WTC11 (cell line): ENCODE measurements at places on chromosomes 11 and 22.

DNA sequence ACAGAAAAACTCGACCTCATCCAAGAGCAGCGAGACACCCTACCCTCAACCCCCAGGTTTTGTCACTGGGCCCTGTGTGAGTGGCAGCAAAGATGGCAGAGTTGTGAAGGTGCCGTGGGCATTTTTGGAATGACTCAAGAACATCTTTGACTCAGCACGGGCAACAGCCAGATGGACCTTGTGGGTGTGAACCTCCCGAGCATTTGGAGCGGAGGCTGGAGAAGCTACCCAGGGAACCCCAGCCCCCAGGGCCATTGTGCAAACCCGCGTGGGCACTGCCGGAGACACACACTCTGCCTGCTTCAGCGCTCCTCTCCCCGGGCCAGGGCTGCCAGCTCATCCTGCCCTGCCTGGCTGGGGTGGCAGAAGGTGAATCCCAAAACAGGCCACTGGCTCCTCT is 66.1 kb downstream of the PANX1 start:
- no peak for DNase-seq

DNA sequence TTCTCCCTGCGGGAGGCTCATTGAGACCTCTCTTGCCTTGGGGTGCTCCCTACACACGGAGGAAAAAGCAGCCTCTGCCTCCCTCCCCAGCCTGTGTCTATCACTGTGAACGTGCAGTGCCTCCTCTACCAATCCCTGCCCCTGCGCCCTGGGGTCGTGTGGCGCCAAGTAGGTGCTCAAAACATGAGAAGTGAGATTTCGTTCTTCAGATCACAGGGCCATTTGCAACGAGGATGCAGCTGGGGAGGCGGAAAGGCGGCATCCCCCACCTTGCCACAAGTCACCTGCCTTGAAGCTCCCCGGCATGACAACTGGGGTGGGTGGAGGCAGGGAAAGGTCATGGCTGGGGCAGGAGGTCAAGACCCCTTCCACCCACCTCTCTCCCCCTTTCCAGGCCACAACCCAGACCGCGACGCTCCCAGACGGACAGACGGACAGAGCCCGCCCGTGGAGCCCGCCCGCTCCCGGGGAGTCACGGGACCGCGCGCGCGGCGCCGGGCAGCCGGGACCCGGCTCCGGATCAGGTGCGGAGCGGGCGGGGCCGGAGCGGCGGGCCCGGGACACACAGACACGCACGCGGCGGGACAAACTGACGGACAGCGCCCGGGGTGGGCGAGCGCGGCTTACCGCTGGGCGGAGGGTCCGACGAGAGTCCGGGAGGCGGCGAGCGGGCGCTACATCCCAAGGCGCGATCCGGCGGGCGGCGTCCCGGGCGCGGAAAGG is 485 bp downstream of the KCNJ4 start:
- no peak for DNase-seq

DNA sequence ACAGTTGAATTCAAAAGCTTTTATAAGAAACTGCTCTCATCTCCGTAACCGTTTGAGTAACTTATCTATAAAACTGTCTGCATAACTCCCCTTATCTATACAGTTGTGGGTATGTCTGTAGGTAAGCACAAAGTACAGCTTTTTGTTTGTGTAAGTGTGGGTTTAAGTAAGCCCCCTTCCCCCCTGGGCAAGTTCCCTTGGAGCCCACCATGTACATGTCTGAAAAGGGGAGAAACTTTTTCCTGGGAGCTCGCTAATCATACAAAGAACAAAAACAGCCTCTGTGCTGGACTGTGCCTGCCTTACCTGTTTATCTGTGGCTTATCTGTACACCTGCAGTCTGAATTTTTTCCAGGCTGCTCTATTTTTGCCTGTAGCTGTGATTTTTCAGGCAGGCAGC is 36.3 kb upstream of the TMEM45B start:
- no peak for DNase-seq

DNA sequence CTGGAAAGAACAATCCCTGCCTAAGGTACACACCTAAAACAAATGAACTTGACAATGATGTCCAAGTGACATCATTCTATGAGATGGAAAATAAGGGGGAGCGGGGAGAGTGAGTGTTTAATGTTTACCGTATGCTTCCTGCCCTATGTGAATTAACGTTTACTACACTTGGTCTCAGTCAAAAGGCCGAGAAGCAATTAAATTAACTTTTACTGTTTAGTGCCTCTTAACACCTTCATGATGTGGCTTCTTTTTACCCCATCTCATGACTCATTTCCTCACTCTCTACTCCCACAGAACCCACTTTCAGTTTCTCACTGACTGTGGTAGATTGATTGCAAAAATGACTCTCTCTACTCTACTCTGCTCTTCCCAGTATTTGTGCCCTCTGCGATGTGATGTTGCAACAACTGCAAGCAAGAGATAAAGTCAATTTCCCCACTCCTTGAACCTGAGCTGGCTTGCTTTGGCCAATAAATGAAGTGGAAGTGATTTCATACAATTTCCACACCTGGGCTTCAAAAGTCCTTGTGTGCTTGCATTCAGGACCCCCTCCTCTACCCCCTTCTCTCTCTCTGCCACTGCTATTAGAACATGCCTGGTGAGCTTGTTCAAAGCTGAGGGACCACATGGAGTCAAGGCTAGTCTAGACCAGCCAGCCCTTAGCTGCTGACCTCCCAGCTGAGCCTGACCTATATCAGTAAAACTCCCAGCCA is 11.6 kb upstream of the ALKBH3 start:
- DNase-seq, result no peak

GRCh38 chr11:74487875-74488274 is 5.6 kb downstream of the LIPT2 start:
- DNase-seq, result peak; percentile 26

- DNase-seq, result peak; percentile 22
Measured at GRCh38 chr11:115581871-115582639, 77.8 kb upstream of the CADM1 start.

DNA sequence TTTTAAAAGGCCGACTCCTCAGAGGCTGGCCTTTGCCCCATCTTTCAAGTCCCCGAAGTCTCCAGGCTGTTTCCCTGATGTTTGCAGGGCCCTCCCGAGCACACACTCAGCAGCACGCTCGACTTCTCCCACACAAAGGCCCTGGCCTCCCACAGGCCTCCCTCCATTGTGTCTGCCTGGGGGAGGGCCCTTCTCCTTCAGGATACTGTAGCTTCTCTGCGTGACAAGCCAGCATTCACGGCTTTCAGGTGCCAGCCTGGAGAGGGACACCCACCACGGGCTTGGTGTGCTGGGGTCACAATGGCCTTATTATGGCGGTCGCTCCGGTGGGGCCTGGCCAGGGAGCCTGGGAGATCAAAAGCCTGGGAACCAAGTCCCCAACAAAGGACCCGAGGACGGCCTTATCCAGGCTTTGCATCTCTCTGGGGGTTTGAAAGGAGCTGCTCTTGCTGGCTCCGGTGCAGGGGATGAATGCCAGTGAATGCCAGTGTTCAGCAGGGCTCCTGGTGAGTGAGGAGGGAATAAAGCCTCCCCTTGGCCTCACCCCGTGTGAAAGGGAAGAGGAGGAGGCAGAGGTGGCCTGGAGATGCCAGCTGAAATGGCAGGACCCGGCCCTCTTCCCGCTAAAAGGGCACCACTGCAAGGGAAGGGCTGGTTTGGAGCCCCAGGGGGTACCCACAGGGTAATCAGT is 55.0 kb downstream of the TRAF6 start:
- DNase-seq, result peak; percentile 21

- DNase-seq, result no peak
Measured at GRCh38 chr11:17343907-17344306, 7.7 kb upstream of the NCR3LG1 start.

- no peak for DNase-seq
Measured at GRCh38 chr22:36052505-36052941, 23.9 kb upstream of the RBFOX2 start.

DNA sequence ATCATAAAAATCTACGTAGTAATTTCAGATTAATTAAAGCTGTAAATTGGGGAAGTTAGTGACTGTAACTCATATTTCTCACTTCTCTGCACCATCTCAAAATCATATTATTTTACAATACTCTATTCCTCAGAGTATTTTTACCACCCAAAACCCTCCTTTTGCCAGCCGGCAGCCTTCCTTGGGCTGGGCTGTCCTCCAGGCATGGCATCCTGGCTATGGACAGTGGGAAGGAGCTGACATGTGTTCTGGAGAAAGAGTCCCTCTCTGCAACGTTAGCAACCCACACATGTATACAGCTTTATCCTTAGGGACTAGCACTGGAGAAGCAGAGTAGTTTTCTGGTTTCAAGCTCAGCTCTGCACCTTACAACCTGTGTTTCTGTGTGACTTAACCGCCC is 86.8 kb downstream of the DSCAML1 start:
- DNase-seq, result no peak

DNA sequence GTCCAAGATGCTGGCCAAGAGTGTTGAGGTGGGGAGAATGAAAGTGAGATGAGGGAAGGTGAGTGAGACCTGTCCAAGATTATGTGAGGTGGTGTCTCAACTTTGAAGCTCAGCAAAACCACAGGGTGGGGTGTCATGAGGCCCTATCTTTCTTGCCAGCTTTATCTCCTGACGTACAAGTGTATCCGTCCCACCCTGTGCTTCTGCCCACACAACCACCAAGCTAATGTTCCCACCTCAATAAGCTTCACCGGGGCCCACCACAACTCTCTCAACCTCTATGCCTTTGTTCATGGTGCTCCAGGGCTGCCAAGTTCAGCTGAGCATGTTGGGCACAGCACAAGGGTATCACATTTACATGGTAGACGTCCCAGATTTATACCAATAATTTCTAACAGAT is 7.1 kb upstream of the TPST2 start:
- DNase-seq, result no peak

- no peak for DNase-seq
Measured at GRCh38 chr22:43479301-43479950, 67.6 kb downstream of the MPPED1 start.

DNA sequence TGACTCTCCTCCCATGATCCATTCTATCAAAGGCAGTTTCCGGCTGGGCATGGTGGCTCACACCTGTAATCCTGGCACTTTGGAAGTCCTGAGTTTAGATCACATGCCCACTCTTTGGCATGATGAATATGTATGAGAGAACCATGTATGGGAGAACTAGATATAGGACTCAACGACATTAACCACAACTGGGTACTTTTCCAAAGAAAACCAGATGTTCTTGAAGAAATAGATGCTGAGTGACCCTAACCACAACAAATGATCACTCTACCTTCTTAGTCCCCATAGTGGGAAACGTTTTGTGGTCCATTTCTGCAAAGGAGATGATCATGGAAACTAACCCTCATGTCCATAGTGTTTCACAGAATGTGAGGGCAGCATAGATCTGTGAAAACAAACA is 13.6 kb downstream of the FJX1 start:
- DNase-seq, result no peak

- no peak for DNase-seq
Measured at GRCh38 chr22:18113680-18114394, 3.2 kb downstream of the TUBA8 start.

- DNase-seq, result no peak
Measured at GRCh38 chr22:35575116-35575748, 34.6 kb downstream of the RASD2 start.

- DNase-seq, result peak; percentile 63
Measured at GRCh38 chr11:71843858-71844257, 10.9 kb downstream of the DEFB108B start.

- DNase-seq, result no peak
Measured at GRCh38 chr11:10778217-10778970, 27.3 kb downstream of the CTR9 start.

DNA sequence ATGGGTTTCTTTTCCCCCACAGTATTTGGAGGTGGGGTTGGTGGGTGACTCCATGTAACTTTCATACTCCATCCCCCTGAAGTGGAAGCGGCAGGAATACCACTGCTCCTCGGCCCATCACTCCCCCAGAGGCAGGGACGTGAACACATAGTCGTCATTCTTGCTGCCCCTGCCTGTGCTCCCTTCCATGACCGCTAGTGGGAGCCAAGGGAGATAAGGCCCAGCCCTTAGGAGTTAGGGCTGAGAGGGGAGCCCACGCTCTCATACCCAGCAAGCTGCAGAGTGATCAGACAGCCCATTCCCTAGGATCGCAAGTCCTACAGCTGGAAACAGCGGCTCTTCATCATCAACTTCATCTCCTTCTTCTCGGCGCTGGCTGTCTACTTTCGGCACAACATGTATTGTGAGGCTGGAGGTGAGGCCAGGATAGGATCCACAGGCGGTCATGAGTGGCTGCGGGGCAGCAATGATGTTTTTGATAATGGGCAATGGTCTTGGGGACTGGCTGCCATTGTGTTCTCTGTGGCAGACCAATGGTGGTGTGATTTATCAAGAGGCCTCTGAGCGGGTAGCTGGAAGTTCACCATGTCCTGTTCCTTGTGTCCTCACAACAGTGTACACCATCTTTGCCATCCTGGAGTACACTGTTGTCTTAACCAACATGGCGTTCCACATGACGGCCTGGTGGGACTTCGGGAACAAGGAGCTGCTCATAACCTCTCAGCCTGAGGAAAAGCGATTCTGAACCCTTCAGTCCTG is 15.9 kb downstream of the RHOG start:
- peak; percentile 94 for DNase-seq

DNA sequence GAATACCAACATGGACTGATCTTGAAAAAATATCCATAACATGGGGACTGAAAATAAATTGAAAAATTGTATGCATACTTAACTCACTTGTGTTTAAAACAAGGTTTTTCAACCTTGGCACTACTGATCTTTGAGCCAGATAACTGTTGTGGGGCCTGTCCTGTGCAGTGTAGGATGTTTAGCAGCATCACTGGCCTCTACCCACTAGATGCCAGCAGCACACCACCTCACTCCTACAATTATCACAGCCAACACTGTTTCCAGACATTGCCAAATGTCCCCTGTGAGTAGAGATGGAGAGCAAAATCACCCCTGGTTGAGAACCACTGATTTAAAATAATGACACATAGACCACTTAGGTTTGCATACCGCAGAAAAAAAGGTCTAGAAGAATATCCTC is 45.0 kb upstream of the SLC1A2 start:
- DNase-seq, result no peak

DNA sequence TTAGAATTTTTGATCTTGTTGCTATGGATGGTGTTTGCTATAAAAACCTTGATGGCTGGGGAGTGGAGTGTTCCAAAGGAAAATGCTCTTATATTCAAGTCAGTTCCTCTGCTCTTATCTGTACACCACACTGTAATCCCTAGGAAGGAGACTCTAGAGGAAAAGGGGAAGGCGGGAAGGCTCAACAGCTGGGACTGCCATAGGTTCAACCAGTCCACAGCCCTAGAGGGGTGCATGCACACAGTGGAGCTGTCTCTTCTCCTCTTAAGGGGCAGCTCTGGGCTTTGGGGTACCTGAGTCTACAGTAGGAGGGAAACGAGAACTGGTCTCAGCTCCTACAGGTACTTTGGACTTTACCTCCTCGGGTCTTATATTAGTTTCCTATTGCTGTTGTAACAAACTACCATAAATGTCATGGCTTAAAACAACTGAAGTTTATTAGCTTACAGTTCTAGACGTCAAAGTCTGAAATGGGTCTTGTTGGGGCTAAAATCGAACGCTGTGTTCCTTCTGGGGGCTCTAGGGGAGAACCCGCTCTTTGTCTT is 77.2 kb upstream of the ZBED5 start:
- no peak for DNase-seq

DNA sequence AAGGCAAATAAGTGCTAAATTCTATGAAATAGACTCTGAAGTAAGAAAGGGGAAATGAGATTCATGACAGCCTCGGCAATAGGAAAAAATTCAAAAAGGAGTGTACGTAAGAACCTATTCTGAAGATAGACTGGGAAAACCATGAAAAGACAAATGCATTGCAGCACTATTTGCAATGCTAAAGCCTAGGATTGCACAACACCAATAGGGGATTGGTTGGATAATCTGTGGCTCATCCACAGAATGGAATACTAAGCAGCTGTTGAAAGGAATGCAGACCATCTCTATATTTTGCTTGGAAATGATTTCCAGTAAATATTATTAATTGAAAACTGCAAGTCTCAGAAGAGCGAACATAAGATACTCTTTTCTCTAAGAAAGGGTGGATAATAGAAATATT is 91.7 kb upstream of the CLMP start:
- no peak for DNase-seq
